T-helper 2 cell treated with Interferon-gamma antibody and Interleukin-4, amounts not matched to agents 100 ng/mL and 5 ng/mL, for 36 hours (primary cell): ENCODE measurements at places on chromosomes 12 and 14. TPM values are rescaled to one million over a fixed set of nuclear protein-coding genes. Genes with fewer than 3 reads are reported as not detected.

AICDA gene
- not detected in 2 replicates for total RNA-seq

PDZRN4 gene
- total RNA-seq = not detected in 2 replicates

EIF2S1 gene
- total RNA-seq = 137 and 139 TPM in 2 replicates

CEP290 gene
- total RNA-seq = 10.1 and 12.6 TPM in 2 replicates

ULK1 gene
- total RNA-seq = 21.3 and 24.1 TPM in 2 replicates

RNF212B gene
- not detected in 2 replicates for total RNA-seq

LHX5 gene
- total RNA-seq = not detected in 2 replicates

SLC7A8 gene
- total RNA-seq = 1.0 and 2.0 TPM in 2 replicates
